ENCODE measurements at places on chromosomes 3 and 15. TPM values are rescaled to one million over a fixed set of nuclear protein-coding genes. Genes with fewer than 3 reads are reported as not detected.

GRCh38 chr15:87569581-87569980 lies 687.0 kb downstream of the NTRK3 start:
- H3K27me3 ChIP-seq: peaks cover 11% of the 10 kb centered on the region
- H3K27ac ChIP-seq: no peak overlapping the region
- H3K36me3 ChIP-seq: no peaks in the 10 kb centered on the region
- peaks cover 46% of the 10 kb centered on the region for H3K4me1 ChIP-seq
- no peak overlapping the region for H3K4me3 ChIP-seq

DNA sequence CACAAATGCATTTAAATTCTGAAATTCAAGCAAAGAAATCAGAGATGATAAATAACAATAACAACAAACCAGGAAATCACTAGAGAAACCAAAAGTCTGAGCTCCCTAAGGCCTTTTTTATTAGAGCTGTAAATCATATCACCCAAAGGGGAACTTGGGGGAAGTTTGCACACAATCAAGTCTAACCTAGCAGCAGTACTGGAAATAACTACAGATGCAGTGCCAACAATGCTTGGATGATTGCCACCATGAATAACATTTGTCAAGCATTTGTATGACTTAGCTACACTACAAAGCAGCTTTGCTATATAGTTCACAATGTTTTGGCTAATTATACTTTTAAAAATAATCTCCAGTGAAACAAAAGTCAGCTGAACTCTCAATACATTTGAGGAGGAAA lies 27.8 kb downstream of the SHQ1 start:
- H3K36me3 ChIP-seq: no peaks in the 10 kb centered on the region
- peak; percentile 72 for DNase-seq
- no peak overlapping the region for H3K4me3 ChIP-seq
- no peaks in the 10 kb centered on the region for H3K4me1 ChIP-seq

DNA sequence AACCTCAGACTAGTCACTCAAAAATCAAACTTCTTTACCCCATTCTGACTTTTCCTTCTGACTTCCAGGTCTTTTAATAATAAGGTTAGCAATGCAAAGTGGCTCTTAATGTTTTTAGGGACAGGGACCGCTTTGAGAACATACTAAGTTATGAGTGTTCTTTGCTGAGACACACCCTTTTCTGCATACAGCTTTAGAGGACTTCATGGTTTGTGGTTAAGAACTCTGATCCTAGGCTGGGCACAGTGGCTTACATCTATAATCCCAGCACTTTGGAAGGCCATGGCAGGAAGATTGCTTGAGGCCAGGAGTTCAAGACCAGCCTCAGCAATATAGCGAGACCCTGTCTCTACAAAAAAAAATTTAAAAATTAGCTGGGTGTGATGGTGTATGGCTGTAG lies 85.8 kb upstream of the CACNA2D3 start:
- H3K36me3 ChIP-seq: peaks cover 9% of the 10 kb centered on the region
- H3K4me3 ChIP-seq: no peak overlapping the region
- no peak overlapping the region for H3K27ac ChIP-seq
- no peak for DNase-seq
- H3K4me1 ChIP-seq: no peaks in the 10 kb centered on the region

DNA sequence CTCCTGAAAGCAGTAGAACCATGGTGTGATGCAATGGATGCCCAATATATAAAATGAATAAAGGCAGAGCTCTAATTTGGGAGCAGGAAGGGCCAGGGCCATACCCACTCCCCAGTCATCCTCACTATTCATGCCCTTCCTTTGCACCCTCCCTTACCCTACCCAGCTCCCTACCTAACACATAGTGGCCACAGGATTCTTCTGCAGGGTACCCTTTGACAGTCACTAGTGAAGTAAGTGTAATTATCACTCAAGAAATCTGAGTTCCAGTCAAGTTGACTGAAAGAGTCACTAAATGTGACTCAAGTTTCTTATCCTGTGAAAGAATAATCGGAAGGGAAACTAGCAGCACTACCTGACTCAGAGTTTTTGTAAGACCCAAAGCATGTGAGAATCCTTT lies 69.2 kb downstream of the RASA2 start:
- H3K27ac ChIP-seq: peak overlapping the region; percentile 72
- H3K36me3 ChIP-seq: peaks cover 4% of the 10 kb centered on the region
- DNase-seq: peak; percentile 61
- H3K4me3 ChIP-seq: no peak overlapping the region
- H3K27me3 ChIP-seq: no peaks in the 10 kb centered on the region

- peaks cover 68% of the 10 kb centered on the region for H3K4me1 ChIP-seq
- no peak overlapping the region for H3K27ac ChIP-seq
- H3K27me3 ChIP-seq: peaks cover 2% of the 10 kb centered on the region
- H3K36me3 ChIP-seq: peaks cover 33% of the 10 kb centered on the region
These were observed 36.2 kb downstream of the EHD4 start for GRCh38 chr15:41936155-41936554.

GRCh38 chr3:72441284-72441994 lies 406.8 kb downstream of the SHQ1 start:
- no peak for DNase-seq
- H3K4me1 ChIP-seq: peaks cover 73% of the 10 kb centered on the region
- no peak overlapping the region for H3K4me3 ChIP-seq
- H3K27ac ChIP-seq: no peak overlapping the region
- peaks cover 33% of the 10 kb centered on the region for H3K36me3 ChIP-seq
- H3K27me3 ChIP-seq: no peaks in the 10 kb centered on the region

- peak overlapping the region; percentile 72 for H3K4me3 ChIP-seq
- peak; percentile 98 for DNase-seq
- H3K27ac ChIP-seq: peak overlapping the region; percentile 99
- H3K4me1 ChIP-seq: peaks cover 30% of the 10 kb centered on the region
- H3K27me3 ChIP-seq: peaks cover 4% of the 10 kb centered on the region
These were observed 194.3 kb downstream of the BCHE start for GRCh38 chr3:165642761-165643420.

TMEM40 gene
- total RNA-seq: not detected

GOLGA8N gene
- total RNA-seq: 0.78 TPM

C3orf52 gene
- total RNA-seq: 11.0 TPM

THBS1 gene
- 8,113 TPM for total RNA-seq

ARPP21 gene
- total RNA-seq: not detected
